ENCODE measurements at places on chromosomes 3 and 15. TPM values are rescaled to one million over a fixed set of nuclear protein-coding genes. Genes with fewer than 3 reads are reported as not detected.
A peak's percentile ranks its signal among the peaks of the same experiment; 100 is the strongest.

GRCh38 chr3:49222002-49222401 is 50.6 kb downstream of the KLHDC8B start:
- no peak for DNase-seq

The GOLGA6L4 gene
- 0.50 TPM for total RNA-seq

- DNase-seq: no peak
These were observed 10.1 kb upstream of the MINDY2 start for GRCh38 chr15:58761010-58761388.

DNA sequence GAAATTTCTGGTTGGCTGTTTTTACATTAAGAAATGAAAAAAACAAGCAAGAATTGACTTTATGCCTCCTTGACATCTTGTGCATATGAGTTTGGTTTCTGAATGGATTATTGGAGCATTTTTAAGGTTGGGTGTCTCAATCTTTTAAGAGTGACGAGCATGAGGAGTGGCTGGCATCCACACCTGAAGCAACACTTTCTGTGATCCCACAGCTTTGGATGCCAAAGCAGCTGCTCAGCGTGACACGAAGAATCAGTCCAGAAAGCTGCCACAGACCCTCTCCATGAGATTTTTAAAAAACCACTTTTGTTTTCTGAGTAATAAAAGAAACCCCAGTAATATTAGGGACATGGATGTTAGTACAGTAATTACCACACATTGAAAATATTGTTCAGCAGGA is 154.5 kb downstream of the KLF13 start:
- DNase-seq: no peak

GRCh38 chr15:97401195-97401594 is 559.3 kb upstream of the ARRDC4 start:
- no peak for DNase-seq

DNA sequence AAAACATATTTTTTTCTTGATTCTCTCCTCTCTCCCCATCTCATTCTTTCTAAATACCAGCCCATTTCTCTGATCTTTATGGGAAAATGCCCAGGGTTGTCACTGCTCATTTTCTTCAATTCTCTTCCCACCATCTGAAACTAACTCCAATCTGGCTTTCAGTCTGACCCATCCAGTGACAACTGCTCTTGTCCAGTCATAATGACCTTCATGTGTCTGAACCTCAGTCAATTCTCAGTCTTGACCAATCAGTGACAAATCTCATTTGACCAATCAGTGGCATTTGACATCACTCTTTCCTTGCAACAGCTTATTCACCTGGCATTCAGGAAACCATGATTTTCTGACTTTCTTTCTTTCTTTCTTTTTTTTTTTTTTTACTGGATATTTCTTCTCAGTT is 15.1 kb downstream of the VEPH1 start:
- no peak for DNase-seq

- no peak for DNase-seq
These were observed 428.7 kb upstream of the EPHA3 start for GRCh38 chr3:88678747-88679146.

DNA sequence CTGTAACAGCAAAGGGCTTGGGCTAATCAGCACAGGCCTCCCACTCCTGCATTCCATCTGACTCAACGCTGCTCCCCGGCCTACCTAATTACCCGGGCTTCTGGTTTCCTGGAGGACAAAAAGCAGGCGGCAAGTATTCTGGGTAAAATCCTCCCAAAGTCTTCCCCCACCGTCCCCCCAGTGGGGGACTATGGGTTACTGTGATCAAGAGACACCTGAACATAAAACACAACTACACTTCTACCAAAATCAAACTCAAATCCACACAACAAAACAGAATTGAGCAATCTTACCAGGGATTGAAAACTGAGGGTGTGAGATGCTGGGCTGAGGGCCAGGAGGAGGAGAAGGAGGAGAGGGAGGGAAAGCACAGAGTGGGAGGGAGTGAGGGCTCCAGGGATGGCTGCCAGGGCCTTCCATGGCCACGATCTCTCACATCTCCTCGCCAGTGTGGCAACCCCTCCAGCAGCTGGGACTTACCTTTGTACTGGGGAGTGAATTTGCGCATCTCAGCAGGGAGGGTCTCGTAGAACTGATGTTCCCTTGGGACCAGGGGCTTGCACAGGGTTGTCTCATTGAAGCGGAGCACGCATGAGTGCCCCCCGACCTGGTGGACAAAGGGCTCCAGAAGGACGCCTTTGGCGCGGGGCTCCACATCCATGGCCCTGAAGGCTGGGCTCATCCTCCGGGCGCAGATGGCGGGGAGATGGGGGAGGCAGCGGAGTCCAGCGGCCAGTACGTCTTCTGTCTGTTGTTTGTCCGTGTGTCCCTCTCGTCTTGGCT is 9.1 kb upstream of the NCKIPSD start:
- peak; percentile 84 for DNase-seq

- no peak for DNase-seq
These were observed 16.8 kb downstream of the IGDCC4 start for GRCh38 chr15:65405791-65406423.

The LRRK1 gene
- total RNA-seq: 2.3 TPM

GRCh38 chr3:44601749-44602148 is 17.0 kb downstream of the ZNF660 start:
- DNase-seq: no peak

The PAQR9 gene
- total RNA-seq: 19.1 TPM

DNA sequence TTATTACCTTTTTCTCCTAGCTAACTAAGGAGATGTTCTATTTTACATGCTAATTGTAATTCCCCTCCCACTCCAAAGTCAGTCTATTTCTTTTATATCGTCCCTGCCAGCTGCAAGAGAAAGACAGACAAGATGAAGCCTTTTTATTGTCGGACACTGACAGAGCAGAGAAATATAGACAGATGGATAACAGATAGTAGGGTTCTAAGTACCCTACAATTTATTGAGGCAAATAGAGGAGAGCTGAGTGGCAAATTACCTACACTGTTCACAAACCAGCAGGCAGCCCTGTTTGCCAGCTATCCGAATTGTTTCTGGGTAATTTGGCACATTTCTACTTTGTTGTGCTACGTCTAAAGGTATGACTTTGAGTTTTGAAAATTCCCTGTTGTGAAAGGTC is 392.3 kb upstream of the ZNF717 start:
- no peak for DNase-seq

GRCh38 chr15:63348392-63348791 is 33.3 kb downstream of the CA12 start:
- DNase-seq: peak; percentile 81

All from left ventricle myocardium superior (tissue), 1 donor.